Stimulated activated CD8-positive, alpha-beta memory T cell treated with anti-CD3 and anti-CD28 coated beads, Interleukin-15, amount 100 ng/mL, for 24 hours (primary cell): ENCODE measurements at places on chromosomes 7 and 10.

GRCh38 chr10:6343305-6344010 lies 140.7 kb downstream of the PFKFB3 start:
- DNase-seq = no peak

DNA sequence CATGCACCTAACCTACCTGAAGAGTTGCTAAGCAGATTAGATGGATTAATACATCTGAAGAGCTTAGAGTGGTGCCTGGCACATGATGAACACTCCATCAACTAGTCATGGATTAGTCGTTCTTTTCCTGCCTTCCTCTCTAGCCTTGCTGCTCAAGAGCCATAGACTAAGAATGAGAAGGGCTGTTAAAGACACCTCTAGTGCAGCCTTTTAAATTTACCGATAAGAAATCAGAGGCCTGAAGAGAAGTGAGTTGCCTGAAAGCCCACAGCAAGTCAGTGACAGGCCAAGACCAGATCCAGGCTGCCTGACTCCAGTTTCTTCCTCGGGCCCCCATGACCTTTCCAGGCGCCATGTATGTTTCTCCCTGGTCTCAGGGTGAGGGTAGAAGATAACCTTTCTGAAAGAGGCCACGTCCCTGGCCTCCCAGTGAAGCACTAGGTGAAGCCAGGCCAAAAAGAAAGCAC lies 6.5 kb downstream of the TSPAN15 start:
- no peak for DNase-seq

DNA sequence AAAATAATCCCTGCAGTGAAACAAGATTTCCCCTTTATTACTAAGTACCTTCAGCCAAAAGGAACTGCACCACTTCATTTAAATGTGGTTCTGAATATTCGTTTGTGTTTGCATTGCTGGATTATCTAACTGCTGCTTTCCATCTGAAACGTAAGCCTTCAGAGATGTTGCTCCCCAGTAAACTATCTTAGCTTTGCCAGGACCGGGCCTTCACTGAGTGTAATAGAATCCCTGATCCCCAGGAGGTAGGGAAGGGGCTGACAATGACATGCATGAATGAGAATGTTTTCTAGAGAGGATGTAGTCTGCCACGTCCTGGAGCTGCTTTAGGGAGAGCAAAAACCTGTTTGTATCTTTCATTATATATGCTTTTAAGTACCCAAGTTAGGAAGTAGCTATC lies 19.5 kb upstream of the INSYN2A start:
- DNase-seq = no peak

DNA sequence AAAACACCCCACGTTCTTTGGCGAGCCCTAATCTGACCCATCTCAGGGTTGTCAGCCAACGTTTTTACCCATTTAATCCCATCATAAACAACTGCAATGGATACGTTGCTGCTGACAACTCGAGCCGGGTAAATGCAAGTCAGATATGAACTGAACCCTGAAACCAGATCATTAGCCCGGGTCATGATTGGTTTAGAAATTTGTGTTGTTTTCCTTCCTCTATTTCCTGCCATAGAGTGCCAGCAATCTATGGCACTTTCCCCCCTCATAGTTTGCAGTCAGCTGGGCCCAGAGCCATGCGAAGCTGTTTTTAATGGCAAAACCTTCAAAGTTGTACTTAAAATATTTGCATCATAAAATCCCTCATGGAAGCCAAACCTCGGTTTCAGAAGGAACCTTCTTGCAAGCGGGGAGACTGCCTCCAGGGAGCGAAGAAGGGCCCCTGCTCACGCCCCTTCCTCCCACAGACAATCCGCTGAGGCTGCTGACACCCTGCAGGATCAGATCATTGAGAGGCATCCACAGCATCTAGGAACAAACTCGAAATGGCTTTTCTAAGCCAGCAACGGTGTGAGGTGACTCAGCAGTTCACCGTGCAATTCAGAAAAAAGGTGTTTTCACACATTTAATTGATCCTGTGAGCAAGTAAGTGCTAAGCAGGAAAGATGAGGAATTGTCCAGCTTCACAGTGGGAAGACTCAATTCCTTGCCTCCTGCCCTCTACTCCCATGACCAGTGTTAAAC lies 710.1 kb downstream of the PARD3 start:
- no peak for DNase-seq

- DNase-seq = no peak
Measured at GRCh38 chr10:117621795-117622420, 79.4 kb downstream of the EMX2 start.

DNA sequence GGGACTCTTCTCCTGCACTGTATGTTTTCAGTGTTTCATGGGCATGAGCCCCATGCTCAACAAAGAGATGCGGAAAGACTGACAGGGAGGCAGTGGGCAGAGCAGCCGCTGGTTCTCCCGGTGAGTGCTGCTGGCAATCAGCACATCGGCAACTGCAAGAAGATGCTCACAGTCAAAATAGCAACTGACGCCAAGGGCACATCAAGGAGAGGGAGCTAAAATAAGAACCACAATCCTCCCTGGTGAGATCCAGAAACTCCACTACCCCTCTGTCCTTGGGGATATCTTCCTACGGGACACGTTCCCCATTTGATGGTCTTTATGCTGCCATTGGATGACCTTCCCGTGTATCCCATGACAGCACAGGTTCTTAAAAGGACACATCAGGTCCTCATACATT lies 28.9 kb upstream of the SVIL start:
- no peak for DNase-seq

DNA sequence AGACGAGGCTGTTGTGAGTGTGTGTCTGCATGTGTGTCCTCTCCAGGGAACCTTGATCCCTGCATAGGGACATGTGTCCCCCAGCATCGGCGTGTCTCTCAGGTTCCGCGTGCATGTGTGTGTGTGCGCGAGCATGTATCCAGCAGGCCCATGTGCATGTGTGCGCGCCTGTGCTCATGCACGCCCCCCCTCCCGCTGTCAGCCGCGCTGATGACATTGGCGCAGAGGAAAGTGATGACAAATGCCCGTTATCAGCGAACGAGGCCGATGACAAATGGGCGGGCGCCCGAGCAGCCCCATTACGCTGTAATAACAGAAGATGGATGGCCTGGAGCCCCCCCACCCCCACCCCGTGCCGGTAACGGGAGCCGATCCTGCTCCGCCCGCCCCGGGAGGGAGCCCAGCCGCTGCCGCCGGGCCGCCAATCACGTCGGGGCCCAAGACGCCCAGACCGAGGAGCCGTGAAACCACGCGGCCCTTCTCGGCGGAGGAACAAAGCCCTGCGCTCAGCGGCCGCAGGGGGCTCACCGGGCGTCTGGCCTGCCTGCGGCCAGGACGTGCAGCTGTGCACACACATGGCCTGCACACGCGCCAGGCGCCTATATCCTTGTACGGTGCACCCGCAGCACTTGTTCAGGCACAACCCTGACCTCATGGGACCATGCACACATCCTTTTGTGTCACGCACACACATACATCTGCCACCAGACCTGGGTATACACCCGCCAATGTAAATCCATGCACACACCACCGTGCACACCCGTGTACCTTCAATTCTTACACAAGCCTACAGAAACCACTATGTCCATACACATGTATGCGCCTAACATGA lies 21.5 kb downstream of the POLL start:
- no peak for DNase-seq

GRCh38 chr10:122311716-122312115 lies 40.6 kb downstream of the BTBD16 start:
- DNase-seq = no peak

GRCh38 chr10:116831790-116832189 lies 17.5 kb upstream of the ENO4 start:
- DNase-seq = no peak

DNA sequence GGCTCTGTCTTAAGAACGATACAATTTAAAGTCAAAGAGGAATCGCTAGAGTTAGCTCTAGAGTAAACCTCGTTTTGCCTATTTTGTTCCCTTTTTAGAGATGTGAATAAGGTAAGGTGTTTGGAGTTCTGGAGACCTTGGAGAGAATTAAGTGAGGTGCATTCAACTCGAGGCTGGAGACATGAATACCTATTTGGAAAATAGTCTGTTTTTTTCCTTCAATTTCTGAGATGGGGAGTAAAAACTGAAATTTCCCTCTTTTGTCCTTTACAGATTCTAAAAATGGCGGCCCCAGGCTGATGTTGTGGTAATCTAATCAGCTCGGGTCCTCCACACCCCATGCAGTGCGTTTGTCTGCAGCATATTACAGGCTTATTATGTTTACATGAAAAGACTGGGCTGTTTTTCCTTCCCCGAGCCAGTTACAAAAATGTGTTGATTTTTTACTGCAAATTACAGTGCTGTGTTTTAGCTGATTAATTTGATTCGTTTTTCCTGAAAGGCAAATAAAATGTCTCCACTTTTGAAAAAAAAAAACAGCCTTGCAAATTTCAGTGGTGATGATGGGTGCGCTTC lies 1.5 kb downstream of the KMT2E start:
- no peak for DNase-seq

DNA sequence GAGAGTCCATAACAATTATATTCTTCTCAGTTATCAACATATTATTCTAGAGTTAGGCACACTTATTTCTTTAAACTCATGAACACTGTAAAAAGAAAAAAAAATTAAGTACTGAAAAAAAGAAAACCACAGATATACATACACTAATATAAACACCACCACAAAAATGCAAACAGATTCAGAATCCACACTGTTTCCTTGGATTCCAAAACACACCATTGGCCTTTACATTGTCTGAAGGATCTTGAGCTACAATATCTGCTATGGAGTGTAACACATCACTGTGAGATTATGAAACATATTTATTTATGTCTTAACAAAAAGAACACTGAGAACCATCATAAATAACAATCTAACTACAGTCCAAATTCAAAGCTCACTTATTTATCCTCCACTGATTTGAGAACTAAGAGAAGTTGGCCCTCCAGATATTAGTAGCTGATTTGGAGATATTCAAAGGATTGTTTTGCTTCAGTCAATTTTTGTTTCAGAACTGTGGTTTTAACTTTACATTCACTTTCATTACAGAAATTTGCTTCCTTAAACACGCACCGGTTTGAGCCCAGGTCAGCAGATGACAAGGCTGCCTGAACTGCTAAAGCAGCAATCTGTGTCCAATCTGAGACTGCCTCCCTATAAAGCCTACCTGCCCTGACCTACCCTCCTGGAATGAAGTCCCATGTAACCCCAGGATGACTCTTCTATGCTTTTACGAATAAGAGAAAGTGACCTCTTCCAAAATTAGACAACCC lies 47.0 kb upstream of the CDK1 start:
- no peak for DNase-seq

- DNase-seq = no peak
Measured at GRCh38 chr10:32687546-32687945, 241.6 kb downstream of the CCDC7 start.

GRCh38 chr10:102264371-102264770 lies 19.0 kb downstream of the GBF1 start:
- no peak for DNase-seq

DNA sequence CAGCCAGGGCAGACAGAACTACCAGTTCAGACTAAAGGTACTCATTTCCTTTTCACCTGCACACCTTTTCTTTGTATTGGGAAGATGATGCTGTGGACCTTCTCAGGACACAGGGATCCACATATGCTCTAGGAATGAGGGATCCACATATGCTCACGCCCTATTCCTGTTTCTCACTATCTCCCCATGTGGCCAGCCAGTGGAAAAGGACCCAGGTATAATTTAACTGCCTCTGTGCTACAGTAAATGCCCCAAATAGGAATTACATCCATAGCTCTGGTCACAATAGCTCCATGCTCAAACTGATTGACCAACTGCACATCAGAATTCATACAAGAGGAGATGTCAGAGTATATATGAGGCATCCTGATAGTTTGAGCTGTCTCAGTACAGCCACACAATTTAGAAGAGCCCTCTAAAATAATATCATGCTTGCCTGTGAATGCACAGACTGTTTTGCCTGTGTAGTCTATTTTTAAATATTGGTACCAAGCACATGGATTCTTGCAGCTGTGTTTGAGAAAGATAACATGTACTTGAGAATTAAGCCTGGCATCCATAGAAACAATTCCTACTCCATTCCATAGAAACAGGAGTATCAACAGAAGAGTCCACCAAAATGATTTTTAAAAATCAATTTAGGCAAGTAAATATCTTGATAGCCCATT lies 43.7 kb downstream of the CTTNBP2 start:
- DNase-seq = no peak

DNA sequence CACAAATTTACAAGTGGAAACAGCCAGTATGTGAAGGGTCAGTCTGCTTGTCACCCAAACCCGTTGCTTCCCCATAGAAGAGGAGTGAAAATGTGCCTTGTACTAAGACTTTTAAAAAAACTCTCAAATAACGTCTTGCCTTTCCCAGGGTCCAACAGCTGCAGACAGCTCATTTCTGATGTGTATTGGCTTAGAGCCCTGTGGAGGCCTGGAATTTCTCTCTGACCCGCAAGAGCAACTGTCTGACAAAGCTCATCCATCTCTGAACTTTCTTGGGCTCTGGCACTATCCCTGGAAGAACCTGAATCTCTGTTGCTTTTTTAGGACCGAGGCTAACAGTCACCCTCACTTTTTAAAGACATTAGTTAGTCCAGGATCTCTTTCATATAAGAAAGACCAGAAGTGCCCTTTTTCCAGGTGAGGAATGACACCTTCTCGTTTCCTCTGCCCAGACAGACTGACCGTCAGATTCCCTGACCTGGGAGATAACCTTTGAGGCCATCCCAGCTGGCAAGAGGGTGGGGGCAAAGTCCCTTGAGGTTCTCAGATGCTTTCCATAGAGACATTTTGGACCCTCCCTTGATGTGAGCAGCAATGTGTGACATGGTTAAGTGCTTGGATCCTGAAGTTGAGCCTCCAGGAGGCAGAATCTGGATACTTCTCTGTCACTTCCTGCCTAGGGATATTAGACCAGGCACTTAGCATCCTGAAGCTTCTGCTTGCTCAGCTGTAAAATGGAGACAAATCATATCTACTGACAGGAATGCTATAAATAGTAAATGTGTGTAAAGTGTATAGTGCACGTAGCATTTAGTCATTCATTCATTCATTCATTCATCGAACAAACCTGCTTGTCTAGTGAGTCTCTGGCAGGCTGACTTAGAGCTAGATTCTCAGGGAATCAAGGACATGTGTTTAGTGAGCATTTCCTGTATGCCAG lies 4.5 kb upstream of the NODAL start:
- DNase-seq = no peak

GRCh38 chr7:142508251-142508650 lies 241.0 kb upstream of the PRSS1 start:
- no peak for DNase-seq

DNA sequence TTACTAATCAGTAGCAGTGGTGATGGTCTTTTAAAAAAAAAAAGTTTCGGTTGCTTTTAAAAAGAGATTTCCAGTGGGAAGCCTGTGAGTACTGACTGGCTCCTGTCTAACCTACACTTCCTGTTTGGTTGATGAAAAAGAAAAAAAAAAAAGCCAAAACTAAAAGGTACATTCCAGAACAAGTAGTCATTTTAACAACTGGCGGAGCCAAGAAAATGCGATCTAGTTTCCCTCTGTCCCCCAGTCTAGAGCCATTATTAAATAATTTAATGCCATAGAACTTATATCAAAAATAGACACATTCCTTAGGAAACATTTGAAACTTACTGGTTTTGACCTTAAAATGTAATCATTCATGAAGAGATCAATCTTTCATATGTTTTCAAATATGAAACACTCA lies 254.2 kb upstream of the C7orf33 start:
- DNase-seq = no peak
